Activated CD4-positive, alpha-beta T cell treated with anti-CD3 and anti-CD28 coated beads, Interleukin-2, Interleukin-6, amounts not matched to agents 100 ng/mL and 50 ng/mL, durations not matched to agents 16 hours and 8 hours (primary cell): ENCODE measurements at places on chromosomes 1 and 21.
A peak's percentile ranks its signal among the peaks of the same experiment; 100 is the strongest.

DNA sequence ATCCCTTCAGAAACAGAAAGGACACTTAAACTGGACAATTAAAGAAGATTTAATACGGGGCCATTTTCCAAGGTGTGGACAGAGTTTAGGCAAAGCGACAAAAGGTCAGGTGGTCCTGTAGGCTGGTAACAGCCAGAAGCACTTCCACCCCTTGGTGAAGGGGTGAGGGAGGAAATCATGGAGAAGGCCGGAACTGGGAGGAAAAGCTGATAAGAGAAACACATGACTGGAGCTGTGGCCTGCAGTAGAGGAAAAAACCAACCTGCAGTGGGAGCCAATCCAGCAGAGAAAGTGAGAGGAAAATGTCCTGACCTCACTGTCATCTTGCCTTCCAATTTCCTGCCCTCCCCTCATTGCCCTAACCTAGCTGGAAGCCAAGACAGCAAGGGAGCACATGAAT, 249.8 kb downstream of the LMO4 start:
- DNase-seq, result no peak

DNA sequence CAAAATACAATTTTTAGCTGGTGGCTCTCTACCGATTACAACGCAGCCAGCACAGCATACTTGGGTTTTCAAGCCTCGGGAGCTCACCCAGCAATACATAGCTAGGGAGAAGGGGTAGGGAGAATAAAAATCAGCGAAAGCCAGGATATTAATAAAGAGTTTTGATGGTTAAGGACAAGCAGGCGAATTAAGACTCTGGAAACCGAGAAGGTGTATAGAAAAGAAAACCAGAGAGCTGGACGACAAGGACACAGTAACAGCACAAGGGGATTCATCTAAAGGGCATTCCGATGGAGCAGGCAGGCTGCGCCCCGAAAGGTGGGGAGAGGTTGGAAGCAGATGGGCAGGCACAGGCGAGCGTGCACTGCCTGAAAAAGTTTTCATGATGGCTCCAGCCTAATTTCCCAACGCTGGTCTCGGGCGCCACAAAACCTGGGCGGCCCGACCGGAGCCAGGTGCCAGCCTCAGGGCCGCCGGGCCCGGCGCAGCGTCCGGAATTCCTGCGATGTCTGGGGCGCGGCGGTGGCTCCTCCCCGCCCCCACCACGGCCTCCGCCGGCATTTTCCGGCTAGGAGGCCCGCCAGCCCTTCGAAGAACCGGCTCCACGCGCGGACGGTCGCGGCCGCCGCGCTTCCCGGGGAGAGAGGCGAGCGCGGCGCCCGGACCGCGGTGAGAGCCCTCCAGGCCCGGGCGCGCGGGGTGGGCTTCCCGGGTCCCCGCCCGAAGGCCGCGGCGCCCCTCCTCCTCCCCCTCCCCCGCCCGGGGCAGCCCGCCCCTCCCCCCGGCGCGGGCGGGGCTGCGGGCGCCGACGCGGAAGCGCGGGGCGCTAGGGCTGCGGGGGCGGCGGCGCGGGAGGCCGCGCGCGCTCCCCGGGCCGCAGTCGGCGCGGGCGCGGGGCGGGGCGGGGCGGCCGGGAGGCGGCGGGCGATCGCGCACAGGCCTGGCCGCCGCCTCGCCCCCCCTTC, 774 bp upstream of the DYRK1A start:
- peak; percentile 66 for DNase-seq

- DNase-seq, result no peak
Observed at GRCh38 chr1:114292194-114292593, 138.5 kb upstream of the SYT6 start.

DNA sequence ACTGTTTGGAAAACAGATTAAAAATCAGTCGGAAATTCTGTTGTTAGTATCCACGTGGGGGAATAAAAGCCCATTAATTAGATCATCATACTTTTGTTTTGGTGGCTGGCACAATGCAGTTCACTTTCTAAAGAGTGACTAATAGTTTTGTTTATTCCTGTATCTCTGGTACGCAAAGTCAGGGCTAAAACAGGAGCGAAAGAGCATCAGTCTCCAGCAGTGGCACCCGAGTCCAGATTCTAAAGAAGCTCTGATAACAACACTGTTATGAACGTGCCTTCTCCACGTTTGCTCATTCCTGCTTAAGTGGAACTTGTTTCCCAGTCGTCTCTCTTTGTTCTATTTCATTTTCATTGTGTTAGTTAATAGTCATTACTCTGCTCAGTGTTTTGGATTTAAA, 69.6 kb downstream of the HSPA13 start:
- DNase-seq, result no peak

DNA sequence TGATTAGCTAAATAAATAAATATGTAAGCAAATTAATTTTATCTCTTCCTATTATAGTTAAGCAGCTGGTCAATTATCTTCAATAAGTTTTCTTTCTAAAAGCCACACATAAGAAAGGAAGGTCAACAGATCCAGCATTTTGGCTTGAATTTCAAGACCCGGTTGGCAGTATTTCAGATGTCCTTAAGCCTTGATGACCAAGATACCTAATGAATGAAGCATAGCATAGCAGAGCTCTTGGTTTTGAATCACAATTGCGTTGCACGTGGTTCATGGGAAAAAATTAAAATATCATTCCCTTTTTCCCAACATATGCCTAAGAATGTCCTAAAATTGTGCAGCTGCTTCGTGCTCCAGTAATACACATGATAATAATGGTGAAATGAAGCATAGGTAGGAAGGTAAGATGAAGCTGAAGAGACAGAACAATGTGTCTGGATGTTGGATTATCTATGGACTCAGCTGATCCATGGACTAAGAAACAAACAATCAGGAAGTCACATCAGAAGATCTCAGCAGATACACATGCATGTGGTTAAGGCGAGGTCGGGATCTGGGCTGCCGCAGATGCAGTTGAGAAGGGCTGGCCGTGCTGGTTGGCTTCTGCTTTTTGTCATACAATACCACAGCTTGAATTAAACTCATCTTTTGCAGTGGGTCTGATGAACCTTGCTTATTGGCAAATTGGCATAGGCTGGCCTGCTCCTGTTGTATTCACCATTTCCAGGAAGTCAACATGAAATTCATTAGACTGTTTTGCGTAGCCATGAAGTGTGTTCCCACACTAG, 284.9 kb upstream of the RUNX1 start:
- DNase-seq, result no peak

DNA sequence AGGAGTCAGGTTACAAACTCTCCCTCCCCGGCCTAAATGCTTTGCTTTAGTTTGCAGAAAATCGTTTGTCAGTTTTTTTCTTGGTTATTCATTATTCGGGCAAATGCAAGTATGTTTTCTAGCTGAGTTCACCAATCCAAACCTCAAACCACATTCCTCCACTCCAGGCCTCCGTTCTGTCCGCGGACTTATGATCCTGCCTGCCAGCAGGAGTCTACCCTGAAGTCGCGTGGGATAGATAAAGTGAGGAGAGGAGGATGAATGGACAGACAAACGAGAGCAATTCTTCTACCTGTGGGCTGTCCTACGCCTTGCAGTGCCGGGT, 1.3 kb downstream of the ADAMTS1 start:
- DNase-seq, result no peak

- DNase-seq, result peak; percentile 22
Observed at GRCh38 chr1:206467915-206468314, 2.4 kb upstream of the IKBKE start.

GRCh38 chr1:236416165-236416564, 22.1 kb downstream of the EDARADD start:
- peak; percentile 54 for DNase-seq

DNA sequence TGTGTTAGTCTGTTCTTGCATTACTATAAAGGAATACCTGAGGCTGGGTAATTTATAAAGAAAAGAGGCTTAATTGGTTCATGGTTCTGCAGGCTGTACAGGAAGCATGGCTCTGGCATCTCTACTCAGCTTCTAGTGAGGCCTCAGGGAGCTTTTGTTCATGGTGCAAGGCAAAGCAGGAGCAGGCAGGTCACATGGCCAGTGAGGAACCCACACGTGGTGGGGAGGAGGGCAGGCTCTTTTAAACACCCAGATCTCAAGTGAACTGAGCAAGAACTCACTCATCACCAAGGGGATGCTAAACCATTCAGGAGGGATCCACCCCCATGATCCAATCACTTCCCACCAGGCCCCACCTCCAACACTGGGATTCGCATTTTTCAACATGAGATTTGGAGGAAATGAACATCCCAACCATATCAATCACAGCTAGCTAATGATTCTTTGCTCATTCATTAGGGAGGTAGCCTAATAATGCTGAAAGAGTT, 51.4 kb upstream of the RAP1A start:
- no peak for DNase-seq

DNA sequence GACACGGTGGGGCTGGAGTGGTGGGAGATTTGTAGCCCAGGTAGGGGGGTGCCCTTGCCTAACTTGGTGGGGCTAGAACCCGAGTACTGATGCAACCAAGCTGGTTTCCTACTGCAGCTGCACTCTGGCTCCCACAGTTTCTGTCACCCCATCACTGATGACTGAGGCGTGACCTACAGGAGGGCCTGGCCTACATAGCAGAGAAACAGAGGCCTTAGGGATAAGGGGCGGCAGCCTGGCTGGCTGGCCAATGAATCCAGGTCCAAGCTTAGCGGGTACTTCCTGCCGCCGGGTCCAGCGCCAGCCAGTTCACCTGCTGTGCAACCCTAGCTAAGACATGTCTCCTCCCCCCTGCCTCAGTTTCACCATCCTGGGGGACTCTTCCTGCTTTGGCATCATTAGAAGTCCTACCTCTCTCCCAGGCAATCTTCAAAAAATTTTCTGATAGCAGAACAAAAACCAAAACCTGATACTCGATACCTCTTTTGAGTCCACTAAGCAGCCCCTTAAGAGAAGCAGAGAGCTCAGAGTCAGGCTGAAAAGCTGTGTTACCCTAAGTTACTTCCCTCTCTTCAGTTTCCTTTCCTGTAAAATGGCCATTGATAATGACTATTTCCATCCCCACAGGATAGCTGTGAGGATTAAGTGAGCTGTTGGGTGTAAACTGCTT, 27.3 kb upstream of the RNF19B start:
- DNase-seq, result no peak
